ENCODE measurements at places on chromosomes 1 and 21. TPM values are rescaled to one million over a fixed set of nuclear protein-coding genes. Genes with fewer than 3 reads are reported as not detected.

The PTCH2 gene
- total RNA-seq, result 1.4 TPM

The DFFB gene
- total RNA-seq, result 11.0 TPM

The LCE1E gene
- total RNA-seq, result not detected

DNA sequence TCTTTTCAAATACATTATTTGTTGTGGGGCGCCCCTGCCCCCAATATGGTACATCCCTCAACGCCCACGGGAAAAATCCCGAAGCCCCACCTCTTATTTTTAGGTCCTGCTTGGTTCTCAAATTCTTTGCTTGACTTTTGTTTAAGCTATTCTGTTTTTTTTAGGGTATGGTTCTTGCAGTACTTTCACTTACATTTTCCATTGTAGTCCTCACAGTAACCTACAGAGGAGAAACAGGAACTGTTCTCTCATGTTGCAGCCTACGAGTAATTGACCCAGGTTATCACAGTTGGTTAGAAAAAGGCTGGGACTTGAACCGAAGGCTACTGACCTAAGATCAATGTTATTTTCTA is 697 bp upstream of the C21orf91 start:
- no peak for DNase-seq
- peak overlapping the region; percentile 99 for H3K27ac ChIP-seq
- no peaks in the 10 kb centered on the region for H3K27me3 ChIP-seq
